ENCODE measurements at places on chromosomes 6 and 20.

DNA sequence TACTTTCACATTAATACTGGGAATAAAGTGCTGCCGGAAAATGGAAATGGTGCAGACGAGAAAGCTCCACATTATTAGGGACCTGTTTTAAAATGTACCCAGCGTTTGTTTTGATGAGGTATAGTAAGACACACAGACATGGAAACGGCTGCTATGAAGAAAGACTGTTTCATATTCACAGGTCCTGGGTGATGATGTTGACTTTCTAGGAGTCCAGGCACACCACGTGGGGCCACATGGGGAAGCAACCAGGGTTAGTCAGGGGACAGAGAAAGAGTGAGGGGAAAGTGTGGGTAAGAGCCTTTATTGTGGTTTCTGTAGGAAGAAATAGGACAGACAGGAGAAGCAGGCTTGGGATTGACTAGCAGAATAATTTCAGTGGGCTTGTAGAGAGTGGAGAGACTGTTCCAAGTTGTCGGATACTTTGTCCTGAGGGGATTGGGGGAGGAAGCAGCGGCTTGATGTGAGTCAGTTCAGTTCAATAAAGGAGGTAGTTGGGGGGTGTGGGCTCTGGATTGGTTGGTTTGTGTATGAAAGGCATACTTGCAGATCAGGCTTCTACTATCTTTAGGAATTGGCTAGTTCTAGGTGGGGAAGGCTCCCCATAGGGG lies 112.0 kb upstream of the MCHR2 start:
- DNase-seq, result no peak

DNA sequence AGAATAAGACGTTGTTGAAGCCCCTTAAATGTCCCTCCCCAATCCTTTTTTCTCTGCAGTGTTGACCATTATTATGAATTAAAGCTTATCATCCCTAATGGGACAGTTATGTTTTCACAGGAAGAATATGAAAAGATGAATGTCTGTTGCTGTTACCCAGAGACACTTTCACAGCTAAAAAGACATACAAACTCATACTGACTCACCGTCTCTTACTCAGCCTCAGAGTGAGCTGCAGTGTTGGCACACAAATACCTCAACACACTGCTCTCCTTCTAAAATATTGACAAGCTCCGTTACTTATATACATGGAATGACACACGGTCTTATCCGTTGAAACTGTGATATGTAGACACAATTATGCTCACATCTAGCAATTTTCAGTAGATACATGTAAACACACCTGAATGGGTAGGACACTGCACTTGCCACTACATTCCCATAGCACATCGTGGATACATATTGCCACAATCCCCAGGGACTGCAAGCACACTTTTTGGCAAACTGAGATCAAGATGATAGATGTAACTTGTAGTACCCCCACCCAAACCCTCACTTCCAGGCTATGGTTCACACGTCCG lies 9.6 kb upstream of the SAPCD1 start:
- no peak for DNase-seq

GRCh38 chr6:11337306-11337705 lies 104.8 kb upstream of the NEDD9 start:
- DNase-seq, result no peak

- DNase-seq, result no peak
These were observed 45.9 kb upstream of the CSE1L start for GRCh38 chr20:48999890-49000870.

- no peak for DNase-seq
These were observed 20.1 kb upstream of the SERPINB1 start for GRCh38 chr6:2861822-2862164.

Data from memory B cell (primary cell).